Activated CD8-positive, alpha-beta memory T cell treated with anti-CD3 and anti-CD28 coated beads, Interleukin-2, amount 10 ng/mL, durations not matched to agents 7 days and 5 days (primary cell): ENCODE measurements at places on chromosomes 3 and 15. TPM values are rescaled to one million over a fixed set of nuclear protein-coding genes. Genes with fewer than 3 reads are reported as not detected.

The TF gene
- total RNA-seq: 0.91 TPM

GRCh38 chr15:85756411-85757072, 38.2 kb downstream of the KLHL25 start:
- DNase-seq: no peak
- H3K4me1 ChIP-seq: peaks cover 4% of the 10 kb centered on the region

The TGM4 gene
- total RNA-seq: not detected

DNA sequence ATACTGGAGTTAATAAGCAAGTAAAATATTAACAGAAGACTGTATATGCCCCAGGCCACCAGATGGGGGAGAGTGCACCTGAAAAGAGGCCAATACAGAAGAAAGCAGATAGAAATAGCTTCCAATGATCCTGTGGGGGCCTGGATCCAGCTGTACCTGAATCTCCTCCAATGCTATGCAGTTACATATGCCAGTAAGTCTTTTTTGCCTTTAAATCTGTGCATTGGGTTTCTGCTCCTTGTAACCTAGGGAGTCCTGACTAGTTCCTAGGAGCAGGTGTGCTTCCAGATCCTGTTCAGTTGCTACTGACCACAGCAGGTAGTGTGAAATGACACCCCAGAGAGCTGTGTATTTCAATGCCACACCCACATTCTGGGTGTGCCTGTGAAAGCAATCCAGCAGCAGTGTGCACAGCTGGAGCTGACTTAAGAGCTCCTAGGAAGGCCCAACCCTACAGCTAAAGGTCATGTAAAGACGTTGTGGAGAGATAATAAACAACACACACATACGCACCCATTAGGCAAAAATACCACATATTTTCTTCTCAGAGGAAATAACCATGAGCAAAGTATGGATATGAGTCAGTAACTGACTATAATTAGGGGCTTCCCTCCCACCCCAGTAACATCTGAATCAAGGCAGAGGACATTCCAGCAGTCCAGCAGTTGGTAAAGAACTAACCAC, 62.2 kb upstream of the AKAP13 start:
- DNase-seq: peak; percentile 80
- H3K36me3 ChIP-seq: peaks cover 33% of the 10 kb centered on the region
- no peaks in the 10 kb centered on the region for H3K27me3 ChIP-seq

- no peaks in the 10 kb centered on the region for H3K4me1 ChIP-seq
- DNase-seq: no peak
- no peak overlapping the region for H3K4me3 ChIP-seq
- H3K27ac ChIP-seq: no peak overlapping the region
- no peaks in the 10 kb centered on the region for H3K36me3 ChIP-seq
Measured at GRCh38 chr3:102906818-102907217, 472.0 kb downstream of the ZPLD1 start.

- no peak for DNase-seq
- H3K27me3 ChIP-seq: peaks cover 2% of the 10 kb centered on the region
- no peak overlapping the region for H3K27ac ChIP-seq
- no peaks in the 10 kb centered on the region for H3K36me3 ChIP-seq
Measured at GRCh38 chr15:83835479-83835878, 181.6 kb downstream of the ADAMTSL3 start.
